EH (cell line): ENCODE measurements at places on chromosomes 6 and 20.
A peak's percentile ranks its signal among the peaks of the same experiment; 100 is the strongest.

- peak; percentile 64 for DNase-seq
Observed at GRCh38 chr20:39800111-39800510, 838.0 kb downstream of the DHX35 start.

DNA sequence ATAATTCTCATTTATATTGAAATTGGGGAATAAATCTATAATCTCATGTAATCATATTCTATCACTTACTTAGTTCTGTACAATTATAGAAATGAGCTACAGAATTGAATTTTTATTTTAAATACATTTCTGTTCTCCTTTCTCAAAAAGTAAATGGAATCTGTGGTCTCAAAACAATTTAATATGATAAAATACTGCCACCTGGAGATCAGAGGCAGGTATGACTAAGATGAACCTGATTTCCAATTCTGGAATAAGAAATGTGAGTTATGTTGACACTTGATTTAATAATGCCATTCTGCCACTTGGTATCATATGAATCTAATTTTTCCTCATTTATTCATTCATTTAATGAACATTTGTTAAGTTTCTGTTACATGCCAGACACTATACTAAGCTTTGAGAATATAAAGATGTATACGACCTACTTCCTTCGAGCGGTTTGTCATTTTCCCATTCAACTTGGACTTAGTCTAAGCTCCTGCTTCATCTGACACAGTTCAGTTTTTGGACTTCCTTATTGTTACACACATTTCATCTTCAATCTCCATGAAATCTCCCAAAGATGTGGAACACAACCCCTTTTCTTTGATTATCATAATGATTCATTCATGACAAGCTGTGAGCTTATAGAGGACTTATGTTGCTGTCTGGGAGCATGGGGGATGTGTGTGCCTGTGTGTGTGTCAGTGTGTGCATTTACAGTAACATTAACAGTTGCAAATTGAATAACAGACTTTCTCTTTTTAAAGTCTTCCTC, 7.5 kb upstream of the CCDC28A start:
- peak; percentile 43 for DNase-seq

DNA sequence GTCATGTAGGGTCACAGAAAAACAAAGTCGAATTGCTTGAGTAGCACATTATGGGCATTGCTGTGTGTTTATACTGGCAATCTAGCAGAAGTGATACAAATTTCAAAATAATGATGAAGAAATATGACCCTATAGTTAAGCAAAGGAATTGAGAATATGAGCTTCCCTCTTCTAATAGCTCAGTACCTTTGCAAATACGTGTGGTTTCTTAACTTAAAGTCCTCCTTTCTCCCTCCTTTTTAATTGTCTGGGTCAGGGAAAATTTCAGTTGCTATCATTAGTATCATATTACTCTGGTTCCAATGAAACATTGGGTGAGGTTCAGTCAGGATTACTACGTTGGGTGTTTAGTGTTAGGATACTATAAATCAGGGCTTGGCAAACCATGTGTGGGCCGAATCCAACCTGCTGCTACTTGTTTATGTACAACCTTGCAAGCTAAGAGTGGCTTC, 166.8 kb upstream of the CARMIL1 start:
- no peak for DNase-seq

DNA sequence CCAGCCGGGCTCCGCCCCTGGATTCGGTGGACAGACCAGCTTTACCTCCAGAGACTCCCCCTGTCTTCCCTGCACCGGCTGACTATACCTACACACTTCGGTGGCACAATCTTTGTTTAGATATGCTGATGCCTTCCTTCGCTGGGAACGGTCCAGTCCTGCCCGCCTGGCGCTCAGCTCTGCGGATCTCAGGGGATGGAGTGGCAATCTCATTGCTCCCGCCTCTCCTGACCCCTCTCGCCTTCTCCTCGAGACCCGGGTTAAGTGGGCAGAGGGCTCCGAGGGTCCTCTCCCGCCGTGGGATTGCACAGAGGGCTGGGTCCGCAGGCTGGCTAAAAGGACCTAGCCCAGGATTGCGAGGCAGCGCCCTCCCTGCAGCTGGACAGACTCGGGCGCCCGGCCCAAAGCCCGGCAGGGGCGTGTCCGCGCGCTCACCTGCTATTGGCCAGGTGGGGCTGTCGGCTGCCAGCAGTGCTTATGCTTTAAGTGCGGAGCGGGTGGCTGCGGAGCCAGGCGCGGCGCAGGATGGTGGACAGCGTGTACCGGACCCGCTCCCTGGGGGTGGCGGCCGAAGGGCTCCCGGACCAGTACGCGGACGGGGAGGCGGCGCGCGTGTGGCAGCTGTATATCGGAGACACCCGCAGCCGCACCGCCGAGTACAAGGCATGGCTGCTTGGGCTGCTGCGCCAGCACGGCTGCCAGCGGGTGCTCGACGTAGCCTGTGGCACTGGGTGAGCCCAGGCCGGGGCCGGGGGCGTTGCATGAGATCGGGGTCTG, at the start of gene GNMT:
GNMT (plus strand) TSS at position 512 of the 777 bp plus-strand sequence; CDS start at position 526, 14 bp downstream.
- peak; percentile 34 for DNase-seq

GRCh38 chr6:31139599-31139998, 733 bp upstream of the PSORS1C2 start:
- peak; percentile 91 for DNase-seq

DNA sequence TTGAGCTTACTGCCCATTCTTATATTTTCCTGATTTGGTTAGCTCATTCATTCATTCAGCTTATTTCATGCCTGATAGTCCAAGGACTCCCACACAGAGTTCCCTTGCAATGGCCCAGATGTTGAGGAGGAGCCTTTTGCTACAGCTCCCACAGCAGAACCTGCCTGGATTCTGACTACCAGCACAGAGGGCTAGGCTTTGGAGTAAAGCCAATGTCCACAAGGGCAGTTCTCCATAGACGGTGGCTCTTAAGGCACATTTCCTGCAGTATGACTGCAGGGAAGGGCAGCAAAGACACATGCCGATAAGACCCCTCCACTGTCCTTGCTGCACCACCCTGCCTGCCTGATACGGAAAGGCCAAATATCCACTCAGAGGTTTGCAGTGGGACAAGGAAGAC, 112.3 kb upstream of the SYNDIG1 start:
- DNase-seq, result no peak

DNA sequence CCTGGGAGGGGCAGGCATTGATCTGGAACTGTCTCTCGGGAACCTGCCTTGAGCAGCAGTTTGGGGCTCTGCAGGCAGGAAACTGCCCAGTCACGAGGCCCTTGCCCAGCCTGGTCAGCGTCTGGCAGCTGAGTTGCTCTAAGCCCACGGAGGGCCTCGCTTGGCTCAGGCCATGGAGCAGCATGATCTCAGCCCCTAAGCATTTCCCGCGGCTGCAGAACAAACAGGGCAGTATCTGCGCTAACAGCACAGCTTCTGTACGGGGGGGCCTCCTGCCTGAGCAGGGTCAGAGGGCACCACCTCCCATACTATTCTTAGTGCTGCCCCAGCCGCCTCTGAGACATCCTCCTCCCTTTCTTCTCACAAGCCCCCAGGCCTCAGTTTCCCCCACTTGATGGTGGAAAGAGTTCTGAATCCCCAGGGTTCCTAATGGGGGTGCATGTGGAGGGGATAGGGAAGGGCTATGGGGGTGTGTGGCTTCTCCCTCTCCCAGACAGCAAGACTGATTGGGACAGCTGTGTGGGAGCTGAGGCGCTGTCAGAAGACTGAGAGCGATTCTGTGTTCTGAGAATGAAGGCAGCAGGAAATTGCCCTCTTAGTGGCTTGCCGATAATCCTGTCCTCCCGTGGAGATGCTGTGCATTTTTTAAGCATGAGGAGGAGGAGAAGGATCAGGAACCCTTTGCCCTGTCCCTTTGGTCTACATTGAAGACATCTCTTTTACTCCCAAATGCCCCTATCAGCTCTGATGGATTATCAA, 46.4 kb downstream of the MOCS1 start:
- peak; percentile 98 for DNase-seq

- peak; percentile 83 for DNase-seq
Observed at GRCh38 chr6:113416170-113416569, 441.0 kb upstream of the MARCKS start.

GRCh38 chr20:21235484-21236445, 67.4 kb upstream of the XRN2 start:
- peak; percentile 69 for DNase-seq
